AG10803 (cell line): ENCODE measurements at places on chromosomes 7 and 10.

- DNase-seq: no peak
Observed at GRCh38 chr7:110209884-110210283, 881.0 kb upstream of the LRRN3 start.

DNA sequence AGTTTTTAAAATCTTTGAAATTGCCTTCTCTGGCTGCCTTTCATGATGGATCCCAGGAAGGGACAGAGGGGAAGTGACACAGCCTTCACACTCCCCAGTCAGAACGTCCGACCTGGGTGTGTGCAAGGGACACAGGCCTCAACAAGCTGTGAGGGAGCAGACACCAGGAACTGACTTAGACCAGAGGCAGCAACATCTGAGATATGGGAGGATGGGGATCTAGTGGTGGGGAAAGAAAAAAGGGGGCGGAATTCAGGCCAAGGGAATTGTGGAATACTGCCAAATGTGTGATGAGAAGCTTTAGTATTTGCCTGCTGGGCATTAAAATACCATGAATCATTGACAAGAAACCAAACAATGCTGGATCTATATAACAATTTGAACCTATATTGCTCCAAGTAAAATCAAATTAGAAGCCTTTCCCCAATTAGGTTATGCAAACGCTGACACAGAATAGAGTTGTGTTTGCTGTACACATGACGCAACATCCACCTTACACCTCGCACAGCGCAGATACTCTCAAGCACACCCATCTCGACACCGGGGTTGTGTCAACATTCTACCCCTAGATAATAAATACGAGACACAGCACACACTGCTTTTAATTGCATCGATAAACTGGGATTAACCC is 17.2 kb upstream of the MNX1 start:
- no peak for DNase-seq

- DNase-seq: no peak
Observed at GRCh38 chr10:132388891-132389432, 8.0 kb upstream of the PWWP2B start.

DNA sequence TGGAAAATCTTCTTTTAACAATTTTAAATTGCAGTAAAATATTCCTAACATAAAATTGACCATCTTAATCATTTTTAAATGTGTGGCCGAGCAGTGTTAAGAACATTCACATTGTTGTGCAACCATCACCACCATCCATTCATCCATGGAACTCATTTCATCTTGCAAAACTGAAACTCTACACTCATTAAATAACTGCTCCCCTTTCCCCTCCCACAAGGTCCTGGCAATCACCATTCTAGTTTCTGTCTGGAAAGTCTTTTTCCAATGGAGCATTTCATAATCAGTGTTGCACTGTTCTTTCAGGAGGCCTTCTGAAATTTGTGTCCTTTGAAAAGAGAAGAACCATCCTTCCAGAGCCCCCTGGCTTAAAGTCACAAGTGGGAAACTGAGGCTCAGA is 233.1 kb downstream of the PLXNA4 start:
- peak; percentile 81 for DNase-seq

DNA sequence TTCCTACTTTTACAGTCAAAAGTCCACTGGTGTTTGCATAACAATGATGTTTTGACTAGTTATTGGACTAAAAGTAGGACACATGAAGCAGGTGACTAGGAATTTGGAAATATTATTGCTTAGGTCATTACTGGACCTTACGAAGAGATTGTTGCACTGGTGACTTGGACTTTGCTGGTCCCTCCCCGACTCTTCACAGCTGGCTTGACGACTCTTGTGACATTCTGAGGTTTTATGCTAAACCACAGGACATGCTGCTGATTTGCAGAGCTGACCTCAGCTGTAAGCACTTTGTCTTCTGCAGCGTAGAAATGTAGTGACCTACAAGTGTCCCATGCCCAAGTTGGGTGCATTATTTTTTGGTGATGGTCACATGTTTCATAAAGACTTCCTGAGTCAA is 21.9 kb downstream of the PCBD1 start:
- peak; percentile 22 for DNase-seq

DNA sequence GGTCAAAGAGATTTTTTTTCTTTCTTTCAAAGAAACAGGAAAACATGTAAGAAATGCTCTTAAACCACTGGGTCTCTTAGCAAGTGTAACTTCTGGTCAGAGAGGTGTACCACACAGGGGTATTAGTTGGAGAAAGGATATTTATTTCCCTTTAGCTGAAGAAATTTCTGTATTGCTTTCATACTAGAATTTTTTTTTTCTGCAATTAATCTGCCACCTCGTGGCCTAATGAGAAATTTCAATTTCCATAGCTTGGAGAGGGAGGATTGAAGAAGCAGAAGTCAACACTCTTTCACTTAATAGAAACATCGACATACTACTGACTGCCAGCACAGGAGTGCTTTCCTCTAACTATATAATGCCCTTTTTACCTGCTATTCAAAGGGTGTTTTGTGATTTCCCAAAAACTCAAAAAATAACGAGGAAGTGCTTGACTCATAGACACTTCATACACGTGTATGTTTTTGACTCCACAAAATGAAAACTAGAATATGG is 177.6 kb upstream of the NAMPT start:
- peak; percentile 40 for DNase-seq

GRCh38 chr7:91789086-91789485 is 91.4 kb downstream of the MTERF1 start:
- DNase-seq: peak; percentile 24

- DNase-seq: peak; percentile 17
Observed at GRCh38 chr10:11869743-11870460, 46.7 kb downstream of the PROSER2 start.

GRCh38 chr10:124952123-124952522 is 10.2 kb downstream of the ZRANB1 start:
- DNase-seq: no peak

DNA sequence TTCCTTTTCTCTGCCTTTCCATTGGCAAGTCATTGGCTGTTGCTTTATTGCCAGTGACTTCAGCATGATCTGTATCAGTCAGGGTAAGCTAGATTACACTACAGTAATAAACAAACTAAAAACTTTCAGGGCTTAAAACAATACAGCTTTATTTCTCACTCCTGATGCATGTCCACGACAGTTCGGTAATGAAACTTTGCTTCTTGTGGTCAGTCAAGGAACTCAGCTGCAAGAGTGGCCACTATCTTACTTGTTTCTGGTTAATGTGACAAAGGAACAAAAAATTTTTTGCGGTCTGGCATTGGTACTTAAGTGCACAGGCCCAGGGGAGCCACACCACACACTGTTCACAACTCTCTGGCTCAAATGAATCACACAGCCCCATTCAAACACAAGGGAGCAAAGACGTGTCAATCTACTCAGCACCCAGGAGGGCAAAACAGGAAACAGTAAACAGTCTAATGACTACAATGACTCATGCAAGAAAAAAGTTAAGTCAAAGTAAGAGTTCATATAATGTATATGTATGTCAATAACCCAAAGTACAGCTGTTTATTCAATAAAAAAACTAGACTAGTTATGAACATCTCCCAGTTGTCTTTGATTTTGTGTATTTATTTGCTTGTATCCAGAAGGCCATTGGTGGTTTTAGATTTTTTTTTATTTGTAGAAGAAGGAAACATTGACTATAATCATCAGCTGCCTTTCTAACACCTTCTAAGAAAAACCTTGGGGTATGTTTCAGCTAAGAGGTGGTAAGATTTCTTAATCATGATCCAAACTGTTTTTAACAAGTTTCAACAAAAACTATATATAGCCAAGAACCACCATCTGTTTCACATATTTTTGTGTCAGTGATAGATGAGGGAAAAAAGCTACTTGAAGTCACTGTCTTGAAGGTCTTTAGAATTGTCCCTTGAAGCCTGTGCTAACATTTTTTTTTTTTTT is 134.4 kb upstream of the FAM3C start:
- DNase-seq: peak; percentile 99

DNA sequence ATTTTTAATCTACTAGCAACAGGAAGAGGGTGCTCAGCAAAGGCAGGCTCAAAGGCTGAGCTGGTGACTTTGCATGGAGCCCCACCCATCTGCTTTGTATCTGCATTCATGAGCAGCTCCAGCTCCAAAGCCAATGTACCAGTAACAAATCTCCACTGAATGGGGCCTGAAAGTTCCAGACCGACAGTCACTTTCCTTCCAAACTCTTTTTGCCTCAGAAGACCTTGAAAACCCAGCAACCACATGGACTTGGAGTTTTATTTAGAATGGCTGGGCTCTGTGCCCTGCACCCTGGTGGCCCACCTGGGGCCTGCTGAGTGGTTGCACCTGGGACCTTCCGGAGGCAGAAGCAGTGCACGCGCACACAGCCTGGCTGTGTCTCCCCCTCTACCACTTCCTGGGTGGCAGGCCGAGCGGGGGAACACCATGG is 195.0 kb upstream of the PLXNA4 start:
- DNase-seq: no peak

DNA sequence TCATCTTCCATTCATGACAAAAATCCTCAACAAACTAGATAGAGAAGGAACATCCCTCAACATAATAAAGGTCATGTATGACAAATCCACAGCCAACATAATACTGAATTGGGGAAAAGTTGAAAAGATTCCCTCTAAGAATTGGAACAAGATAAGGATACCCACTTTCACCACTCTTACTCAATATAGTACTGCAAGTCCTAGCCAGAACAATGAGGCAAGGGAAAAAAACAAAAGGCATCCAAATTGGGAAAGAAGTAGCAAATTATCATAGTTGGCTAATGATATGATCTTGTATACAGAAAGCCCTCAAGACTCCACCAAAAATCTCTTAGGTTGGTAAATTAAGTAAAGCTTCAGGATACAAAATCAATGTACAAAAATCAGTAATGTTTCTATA is 4.7 kb downstream of the POT1 start:
- no peak for DNase-seq

DNA sequence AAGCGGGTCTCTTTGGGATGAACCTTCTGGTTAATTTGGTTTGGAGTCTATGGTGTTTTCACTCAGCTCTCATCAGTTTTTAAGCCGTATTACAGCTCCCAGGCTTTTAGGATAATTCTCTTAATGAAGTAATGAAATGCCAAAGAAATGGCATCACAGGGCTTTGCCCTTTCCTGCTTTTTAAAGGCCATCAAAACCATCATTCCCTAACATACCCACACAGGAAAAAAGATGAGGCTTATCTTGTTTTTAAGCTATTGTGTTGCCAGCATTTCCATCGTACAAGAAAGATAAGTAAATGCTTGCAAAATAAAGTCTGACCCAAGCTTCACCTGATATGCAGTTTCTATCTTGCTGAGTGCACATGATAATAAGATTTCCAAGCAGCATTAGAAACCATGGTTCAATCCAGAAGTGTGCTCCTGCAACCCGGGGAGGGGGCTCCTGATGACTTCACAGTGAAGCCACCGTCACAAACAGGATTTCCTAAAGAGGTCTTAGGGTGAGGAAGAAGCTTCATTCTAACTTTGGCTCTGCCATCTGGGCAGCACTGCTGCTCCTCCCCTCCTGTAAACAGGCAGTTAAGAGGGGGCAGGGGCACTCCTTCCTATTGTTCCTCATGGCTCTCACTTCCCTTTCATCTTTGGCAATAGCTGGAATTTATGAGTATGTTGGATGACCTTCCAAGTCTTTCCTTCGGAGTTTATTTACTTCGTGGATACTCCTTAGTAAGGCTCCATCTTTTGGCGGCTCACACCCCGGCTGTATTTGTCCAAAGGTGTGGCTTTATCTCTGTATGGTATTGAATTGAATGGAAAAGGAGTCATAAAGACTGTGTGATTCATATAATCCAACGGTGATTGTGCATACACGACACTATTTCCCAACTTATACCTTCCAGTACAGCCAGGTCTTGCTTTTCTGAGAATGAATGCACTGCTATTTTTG is 55.2 kb upstream of the FAM133B start:
- no peak for DNase-seq

GRCh38 chr10:118214776-118215175 is 127.3 kb downstream of the FAM204A start:
- peak; percentile 81 for DNase-seq

- DNase-seq: no peak
Observed at GRCh38 chr10:101157756-101158458, 26.8 kb downstream of the TLX1 start.

GRCh38 chr7:87140271-87140748 is 11.9 kb upstream of the DMTF1 start:
- DNase-seq: no peak

GRCh38 chr7:50651271-50651989 is 86.2 kb upstream of the DDC start:
- no peak for DNase-seq

GRCh38 chr7:2950578-2950977 is 93.1 kb downstream of the CARD11 start:
- DNase-seq: no peak

GRCh38 chr7:106177300-106177690 is 65.2 kb upstream of the SYPL1 start:
- no peak for DNase-seq

- DNase-seq: no peak
Observed at GRCh38 chr7:12929476-12930140, 242.2 kb downstream of the ARL4A start.
